Activated CD8-positive, alpha-beta memory T cell treated with anti-CD3 and anti-CD28 coated beads, Interleukin-2, amount 10 ng/mL, durations not matched to agents 7 days and 5 days (primary cell): ENCODE measurements at places on chromosomes 16 and 17. TPM values are rescaled to one million over a fixed set of nuclear protein-coding genes. Genes with fewer than 3 reads are reported as not detected.
A peak's percentile ranks its signal among the peaks of the same experiment; 100 is the strongest.

Gene SHBG
- total RNA-seq = not detected

Gene WFIKKN2
- not detected for total RNA-seq

Gene HLF
- total RNA-seq = 2.6 TPM

Gene TBX2
- total RNA-seq = not detected

Gene SYCE1L
- total RNA-seq = 3.8 TPM

Gene ANKFN1
- total RNA-seq = not detected

Gene B3GNT9
- total RNA-seq = 5.6 TPM

Gene TLCD3B
- 1.6 TPM for total RNA-seq

Gene SLC16A13
- total RNA-seq = 34.1 TPM

DNA sequence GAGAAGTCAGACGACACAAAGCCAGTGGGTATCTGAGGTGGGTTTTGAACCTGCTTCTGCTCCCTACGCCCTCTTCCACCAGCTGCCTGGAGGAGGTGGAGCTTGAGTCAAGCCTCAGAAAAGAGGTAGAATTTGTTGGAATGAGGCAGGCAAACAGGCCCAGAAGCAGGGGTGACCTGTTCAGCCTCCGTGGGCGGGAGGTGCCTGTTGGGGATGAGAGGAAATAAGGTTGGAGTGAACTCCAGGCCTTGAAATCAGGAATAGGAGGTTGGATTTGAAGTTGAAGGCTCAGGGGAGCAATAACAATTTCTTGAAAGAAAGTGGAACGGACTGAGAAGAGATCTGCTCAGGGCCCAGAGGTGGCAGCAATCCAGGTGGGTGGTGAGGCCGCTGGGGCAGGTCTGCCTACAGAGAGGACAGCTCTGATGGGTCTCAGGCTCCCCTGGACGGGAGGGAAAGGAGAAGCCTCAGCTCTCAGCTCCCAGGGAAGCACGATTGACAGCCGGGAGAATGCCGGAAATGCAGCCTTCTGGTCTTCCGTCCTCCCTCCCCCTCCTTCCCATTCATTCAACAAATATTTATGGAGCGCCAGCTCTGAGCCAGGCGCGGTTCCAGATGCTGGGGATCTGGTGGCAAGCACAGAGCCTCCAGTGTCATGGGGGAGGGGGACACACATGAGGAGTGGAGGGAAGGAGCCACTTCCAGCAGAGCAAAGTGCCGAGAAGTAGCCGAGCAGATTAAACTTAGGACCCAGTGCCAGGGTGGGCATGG is 61.9 kb upstream of the CIBAR2 start:
- no peaks in the 10 kb centered on the region for H3K36me3 ChIP-seq
- peaks cover 49% of the 10 kb centered on the region for H3K27me3 ChIP-seq
- H3K27ac ChIP-seq = no peak overlapping the region

DNA sequence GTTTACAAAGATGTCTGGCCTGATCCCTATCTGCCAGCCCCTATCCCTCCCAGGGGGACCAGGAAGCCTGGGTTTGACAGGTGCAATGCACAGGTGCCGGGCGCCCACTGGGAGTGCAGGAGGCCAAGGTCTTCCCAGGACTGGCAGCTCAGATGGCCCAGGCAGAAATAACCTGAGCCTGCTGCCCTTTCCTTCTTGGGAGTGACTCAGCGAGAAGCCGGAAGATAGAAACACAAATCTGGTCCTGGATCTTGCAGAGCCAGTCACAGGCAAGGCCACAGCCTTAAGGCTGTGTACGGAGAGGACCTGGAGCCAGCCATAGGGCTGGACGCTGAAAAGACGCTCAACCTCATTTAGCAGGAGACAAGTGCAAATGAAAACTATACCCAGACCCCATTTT is 27.7 kb downstream of the GPR142 start:
- no peak overlapping the region for H3K27ac ChIP-seq
- no peaks in the 10 kb centered on the region for H3K4me1 ChIP-seq
- H3K27me3 ChIP-seq = peaks cover 22% of the 10 kb centered on the region
- H3K4me3 ChIP-seq = no peak overlapping the region
- DNase-seq = no peak

DNA sequence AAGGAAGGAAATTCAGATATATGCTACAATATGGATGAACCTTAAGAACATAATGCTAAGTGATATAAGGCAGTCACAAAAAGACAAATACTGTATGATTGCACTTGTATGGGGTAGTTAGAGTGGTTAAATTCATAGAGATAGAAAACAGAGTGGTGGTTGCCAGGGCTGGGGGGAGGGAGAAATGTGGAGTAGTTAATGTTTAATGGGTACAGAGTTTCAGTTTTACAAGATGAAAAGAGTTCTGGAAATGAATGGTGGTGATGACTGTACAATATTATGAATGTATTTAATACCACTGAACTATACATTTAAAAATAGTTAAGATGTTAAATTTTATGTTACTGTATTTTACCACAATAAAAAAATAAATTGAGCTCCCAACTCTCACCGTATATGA is 157.9 kb downstream of the TOX3 start:
- H3K27ac ChIP-seq = no peak overlapping the region
- H3K4me1 ChIP-seq = no peaks in the 10 kb centered on the region
- no peaks in the 10 kb centered on the region for H3K27me3 ChIP-seq
- no peaks in the 10 kb centered on the region for H3K36me3 ChIP-seq
- DNase-seq = no peak
- no peak overlapping the region for H3K4me3 ChIP-seq

DNA sequence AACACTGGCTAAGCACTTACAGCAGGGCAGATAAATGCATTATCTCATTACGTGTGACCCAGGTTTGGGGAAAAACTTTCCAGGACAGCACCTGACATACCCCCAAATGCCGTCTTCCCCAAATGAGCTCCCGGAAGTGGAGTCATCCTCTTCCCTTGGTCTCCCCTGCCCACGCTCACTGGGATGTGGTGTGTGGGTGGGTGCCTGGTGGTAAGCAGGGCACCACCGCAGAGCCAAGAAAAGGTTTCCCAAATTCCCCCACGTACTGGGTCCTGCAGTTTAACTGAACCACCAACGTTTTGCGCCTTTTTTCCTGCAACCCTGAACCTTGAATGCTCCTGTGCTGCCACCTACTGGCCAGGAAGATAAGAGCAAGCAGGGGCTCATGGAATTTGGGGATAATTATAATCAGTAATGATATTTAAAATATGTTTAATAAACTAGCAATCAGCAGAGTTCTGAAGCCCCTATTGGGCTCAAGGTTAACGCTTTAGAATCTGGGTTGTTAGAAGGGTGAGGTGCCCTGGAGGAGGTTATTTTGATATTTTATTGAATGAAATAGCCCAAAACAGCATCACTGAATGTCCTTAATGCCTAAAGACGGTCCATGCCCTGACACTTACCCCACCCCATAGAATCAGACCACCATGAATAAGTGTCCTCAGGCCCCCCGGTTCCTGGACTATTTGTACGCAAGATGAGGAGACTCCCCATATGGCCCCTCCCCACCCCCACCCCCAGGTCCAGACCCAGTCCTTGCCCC is 8.0 kb downstream of the SPPL2C start:
- H3K36me3 ChIP-seq = no peaks in the 10 kb centered on the region
- no peak overlapping the region for H3K4me3 ChIP-seq
- peak; percentile 66 for DNase-seq
- H3K4me1 ChIP-seq = peaks cover 5% of the 10 kb centered on the region

- DNase-seq = no peak
- no peaks in the 10 kb centered on the region for H3K27me3 ChIP-seq
- H3K4me3 ChIP-seq = no peak overlapping the region
- H3K27ac ChIP-seq = no peak overlapping the region
- peaks cover 2% of the 10 kb centered on the region for H3K36me3 ChIP-seq
- H3K4me1 ChIP-seq = peaks cover 29% of the 10 kb centered on the region
Observed at GRCh38 chr17:57091186-57091618, 6.2 kb downstream of the AKAP1 start.

GRCh38 chr17:57750895-57751294 is 5.8 kb upstream of the CCDC182 start:
- H3K4me1 ChIP-seq = peaks cover 13% of the 10 kb centered on the region
- H3K27ac ChIP-seq = no peak overlapping the region
- no peak overlapping the region for H3K4me3 ChIP-seq
- DNase-seq = no peak
- peaks cover 2% of the 10 kb centered on the region for H3K27me3 ChIP-seq

GRCh38 chr17:81025741-81026129 is 9.2 kb upstream of the BAIAP2 start:
- DNase-seq = no peak
- peaks cover 19% of the 10 kb centered on the region for H3K27me3 ChIP-seq
- peaks cover 5% of the 10 kb centered on the region for H3K4me1 ChIP-seq
- no peaks in the 10 kb centered on the region for H3K36me3 ChIP-seq
- H3K27ac ChIP-seq = no peak overlapping the region

DNA sequence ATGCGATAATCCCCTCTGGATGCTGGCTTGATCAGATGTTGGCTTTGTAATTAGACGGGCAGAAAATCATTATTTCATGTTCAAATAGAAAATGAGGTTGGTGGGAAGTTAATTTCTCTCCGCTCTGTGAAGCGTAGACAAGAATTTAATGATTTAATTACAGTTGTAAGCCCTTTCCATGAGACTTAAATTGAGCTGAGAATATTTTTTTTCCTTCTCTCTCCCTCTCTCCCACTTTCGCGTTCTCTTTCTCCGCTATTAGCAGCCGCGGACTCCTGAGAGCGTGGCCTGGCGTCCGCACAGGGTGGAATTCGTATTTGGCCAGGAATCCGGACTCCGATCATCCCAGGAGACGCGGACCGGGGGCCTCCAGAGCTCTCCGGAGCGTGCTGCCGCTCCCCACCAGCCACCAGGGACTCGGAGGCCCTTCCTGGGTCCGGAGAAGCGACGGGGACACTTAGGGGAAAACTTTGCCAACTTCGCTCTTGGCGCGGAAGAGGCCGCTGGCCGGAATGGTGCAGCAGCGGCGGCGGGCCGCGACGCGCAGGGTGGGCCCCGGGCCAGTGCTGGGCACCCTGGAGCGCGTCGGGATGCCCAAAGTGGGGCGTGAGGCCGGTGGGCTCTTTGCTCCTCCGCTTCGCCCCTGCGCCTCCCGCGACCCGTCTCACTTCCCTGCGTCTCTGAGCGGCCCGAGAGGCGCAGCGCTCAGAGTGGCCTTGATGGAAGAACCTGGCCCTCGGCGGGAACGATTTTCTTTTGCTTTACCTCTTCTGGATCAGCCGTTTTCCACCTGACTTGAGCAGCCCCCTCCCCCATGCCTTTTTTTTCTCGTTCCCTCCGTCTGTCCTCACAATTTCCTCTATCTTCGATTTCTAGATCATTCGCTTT is 3.6 kb upstream of the IRX3 start:
- H3K36me3 ChIP-seq = peaks cover 7% of the 10 kb centered on the region
- H3K4me1 ChIP-seq = peaks cover 9% of the 10 kb centered on the region
- peaks cover 65% of the 10 kb centered on the region for H3K27me3 ChIP-seq
- no peak for DNase-seq
- H3K4me3 ChIP-seq = no peak overlapping the region

GRCh38 chr16:85707528-85708095 is 18.9 kb upstream of the GINS2 start:
- H3K27ac ChIP-seq = no peak overlapping the region
- no peaks in the 10 kb centered on the region for H3K27me3 ChIP-seq
- H3K4me3 ChIP-seq = no peak overlapping the region

DNA sequence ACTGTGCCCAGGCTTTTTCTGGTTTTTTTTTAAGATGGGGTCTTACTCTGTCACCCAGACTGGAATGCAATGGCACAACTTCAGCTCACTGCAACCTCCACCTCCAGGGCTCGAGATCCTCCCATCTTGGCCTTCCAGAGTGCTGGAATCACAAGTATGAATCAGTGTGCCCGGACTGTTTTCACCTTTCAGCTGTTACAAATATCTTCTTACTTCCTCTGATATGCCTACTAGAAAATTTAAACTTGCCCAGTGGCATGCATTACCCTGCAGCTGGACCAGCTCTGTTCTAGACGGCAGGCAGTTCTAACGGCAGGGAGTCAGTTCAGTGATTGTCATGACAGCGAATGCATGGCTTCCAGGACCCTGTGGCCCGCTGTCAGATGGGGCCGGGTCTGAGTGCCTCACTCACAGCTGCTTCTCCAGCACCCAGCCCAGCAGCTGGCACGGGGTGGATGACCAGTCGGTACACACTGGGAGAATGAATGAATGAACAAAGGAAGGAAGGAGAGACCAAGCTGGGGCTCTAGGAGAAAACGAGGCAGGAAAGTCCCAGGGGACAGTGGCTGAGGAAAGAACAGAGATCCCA is 28.0 kb upstream of the LITAF start:
- no peak overlapping the region for H3K4me3 ChIP-seq
- peaks cover 29% of the 10 kb centered on the region for H3K4me1 ChIP-seq
- DNase-seq = no peak
- H3K36me3 ChIP-seq = peaks cover 3% of the 10 kb centered on the region

DNA sequence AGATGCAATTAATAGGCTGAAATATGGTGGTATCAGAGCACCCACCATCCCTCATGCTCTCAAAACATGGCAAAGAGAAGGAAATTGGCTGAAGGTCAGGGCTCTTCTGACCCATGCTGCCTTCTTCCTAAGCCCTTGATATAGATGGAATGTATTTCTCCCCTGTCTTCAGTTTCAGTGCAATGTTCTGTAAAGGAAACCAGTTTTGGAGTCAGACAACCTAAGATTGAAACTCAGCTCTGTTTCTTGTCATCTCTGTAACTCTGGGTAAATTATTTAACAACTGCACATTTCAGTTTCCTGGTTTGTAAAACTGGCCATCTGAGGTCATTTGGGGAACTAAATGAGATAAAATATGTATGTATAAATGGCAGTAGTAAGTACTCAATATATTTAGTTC is 243.9 kb downstream of the CA10 start:
- H3K4me3 ChIP-seq = no peak overlapping the region
- no peaks in the 10 kb centered on the region for H3K36me3 ChIP-seq
- H3K4me1 ChIP-seq = no peaks in the 10 kb centered on the region
- H3K27ac ChIP-seq = no peak overlapping the region
- H3K27me3 ChIP-seq = no peaks in the 10 kb centered on the region

- no peaks in the 10 kb centered on the region for H3K4me1 ChIP-seq
- no peaks in the 10 kb centered on the region for H3K27me3 ChIP-seq
- H3K27ac ChIP-seq = no peak overlapping the region
- H3K36me3 ChIP-seq = no peaks in the 10 kb centered on the region
- no peak for DNase-seq
- H3K4me3 ChIP-seq = no peak overlapping the region
Observed at GRCh38 chr16:47848421-47849109, 307.2 kb downstream of the ABCC12 start.

- H3K4me1 ChIP-seq = no peaks in the 10 kb centered on the region
- H3K4me3 ChIP-seq = no peak overlapping the region
Observed at GRCh38 chr17:11324846-11325420, 83.9 kb downstream of the SHISA6 start.

DNA sequence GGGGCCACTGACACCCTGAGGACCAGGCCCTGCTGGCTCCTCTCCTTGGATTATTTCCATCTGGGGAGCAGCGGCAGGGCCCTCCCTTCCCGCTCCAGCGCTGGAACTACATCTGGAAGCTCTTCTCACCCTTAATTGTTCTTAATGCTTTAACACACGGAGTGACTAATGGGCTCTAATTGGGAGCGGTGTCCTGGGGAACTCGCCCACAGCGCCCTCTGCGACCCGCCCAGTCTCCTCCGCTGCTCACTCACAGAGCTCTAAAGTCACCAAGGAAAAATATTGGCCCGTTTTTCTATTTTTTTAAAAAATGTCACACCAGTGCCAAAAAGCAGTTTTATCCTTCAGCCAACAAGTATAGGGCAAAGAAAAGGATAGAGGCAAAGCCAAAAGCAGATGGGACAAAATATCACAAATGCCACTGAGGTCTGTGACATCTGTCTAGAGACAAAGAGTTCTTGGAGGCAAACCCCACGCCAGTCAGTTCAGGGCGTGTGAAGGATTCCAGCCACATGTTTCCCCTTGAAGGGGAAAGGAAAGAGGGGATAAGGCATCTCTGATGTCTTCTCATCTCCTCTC is 134.7 kb downstream of the RBFOX3 start:
- no peaks in the 10 kb centered on the region for H3K36me3 ChIP-seq
- H3K27ac ChIP-seq = no peak overlapping the region
- DNase-seq = no peak
- no peak overlapping the region for H3K4me3 ChIP-seq
- no peaks in the 10 kb centered on the region for H3K4me1 ChIP-seq
- H3K27me3 ChIP-seq = no peaks in the 10 kb centered on the region
